ENCODE measurements at places on chromosomes 12 and 14. TPM values are rescaled to one million over a fixed set of nuclear protein-coding genes. Genes with fewer than 3 reads are reported as not detected.

DNA sequence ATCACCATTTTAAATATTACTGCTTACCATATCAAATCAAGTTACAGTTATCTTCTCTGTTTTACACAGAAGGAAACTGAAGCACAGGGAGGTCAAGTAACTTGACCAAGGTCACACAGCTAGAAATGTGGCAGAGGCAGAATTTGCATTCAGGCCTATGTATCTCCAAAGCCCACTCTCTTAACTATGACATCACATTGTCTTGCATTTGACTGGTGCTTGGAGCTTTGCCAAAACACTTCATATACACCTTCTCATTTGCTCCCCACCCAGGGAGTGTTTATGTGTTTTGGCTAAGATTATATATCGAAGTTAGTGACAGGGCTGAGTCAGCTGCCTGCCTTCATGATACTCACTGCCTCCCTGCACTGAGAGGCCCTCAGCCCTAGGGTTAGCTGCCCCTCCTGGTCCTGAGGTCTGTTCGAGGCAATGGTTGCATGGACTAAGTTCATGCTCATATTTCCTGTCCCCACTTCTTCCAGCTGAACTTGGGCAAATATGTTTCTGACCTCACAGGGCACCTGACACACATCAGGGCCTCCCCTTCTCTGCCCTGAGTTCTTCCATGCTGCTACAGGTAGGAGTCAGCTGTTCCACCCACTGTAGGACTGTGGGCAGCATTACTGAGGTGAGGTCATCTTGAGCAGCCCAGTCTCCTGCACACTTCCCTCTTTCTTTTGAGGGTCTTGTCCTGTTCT is 1.8 kb downstream of the GALNT6 start:
- DNase-seq, result no peak

- no peak for DNase-seq
Measured at GRCh38 chr14:74542056-74542685, 48.6 kb downstream of the ISCA2 start.

DNA sequence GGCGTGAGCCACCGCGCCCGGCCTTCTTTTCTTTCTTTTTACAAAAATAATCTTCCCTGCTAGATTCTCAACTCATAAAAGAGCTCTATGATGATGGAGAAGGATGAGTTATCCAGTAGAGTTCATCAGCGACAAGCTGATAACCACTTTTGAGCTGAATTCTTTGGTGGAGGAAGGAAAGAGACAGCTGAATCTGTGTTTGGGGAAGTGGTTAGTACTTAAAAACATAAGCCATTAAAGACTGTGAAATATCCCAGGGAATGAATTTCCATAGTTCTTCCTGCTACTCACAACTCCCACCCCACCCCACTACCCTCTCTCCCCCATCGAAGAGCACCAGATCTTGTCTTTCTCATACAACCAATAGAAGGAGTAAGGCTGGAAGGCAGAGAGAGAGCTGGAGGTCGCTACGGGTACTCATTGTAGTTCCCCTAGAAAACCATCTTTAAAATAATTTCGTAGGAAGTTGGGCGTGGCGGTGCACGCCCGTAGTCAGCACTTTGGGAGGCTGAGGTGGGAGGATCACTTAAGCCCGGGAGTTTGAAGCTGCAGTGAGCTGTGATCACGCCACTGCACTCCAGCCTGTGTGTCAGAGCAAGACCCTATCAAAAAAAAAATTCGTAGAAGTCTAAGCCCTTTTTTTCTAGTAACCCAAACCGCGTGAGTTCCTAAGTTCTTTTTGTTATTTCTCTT is 647 bp upstream of the ESPL1 start:
- DNase-seq, result peak; percentile 25

GRCh38 chr12:47909839-47910465 is 5.2 kb upstream of the VDR start:
- no peak for DNase-seq

- peak; percentile 19 for DNase-seq
Measured at GRCh38 chr14:38197001-38197783, 10.5 kb upstream of the SSTR1 start.

DNA sequence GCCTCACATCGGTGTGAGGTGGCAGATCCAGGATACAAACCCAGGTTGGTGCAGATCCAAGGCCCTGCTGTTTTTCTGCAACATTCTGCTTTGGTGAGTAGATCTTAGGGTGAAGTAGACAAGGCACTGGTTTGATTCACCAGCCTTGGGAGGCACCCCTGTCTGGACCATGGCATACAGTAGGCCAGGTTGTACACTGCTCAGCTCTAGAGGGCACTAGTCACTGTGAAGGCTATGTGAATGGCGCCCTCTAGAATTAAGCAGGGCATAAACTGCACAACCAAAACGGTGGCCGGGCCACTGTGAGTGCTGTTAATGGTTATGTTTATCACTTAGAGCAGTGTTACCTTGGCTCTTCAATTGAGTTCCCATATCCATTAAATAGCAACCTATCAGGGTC is 280.6 kb upstream of the PWP1 start:
- peak; percentile 82 for DNase-seq

GRCh38 chr12:58639318-58639934 is 280.9 kb downstream of the LRIG3 start:
- no peak for DNase-seq

GRCh38 chr14:105617201-105617777 is 90.9 kb downstream of the TMEM121 start:
- no peak for DNase-seq

Gene ASPG
- 1.3 TPM for total RNA-seq

Gene SMCO3
- total RNA-seq, result 0.24 TPM

Gene CCDC196
- total RNA-seq, result not detected
